ENCODE measurements at places on chromosomes 5 and 9.

DNA sequence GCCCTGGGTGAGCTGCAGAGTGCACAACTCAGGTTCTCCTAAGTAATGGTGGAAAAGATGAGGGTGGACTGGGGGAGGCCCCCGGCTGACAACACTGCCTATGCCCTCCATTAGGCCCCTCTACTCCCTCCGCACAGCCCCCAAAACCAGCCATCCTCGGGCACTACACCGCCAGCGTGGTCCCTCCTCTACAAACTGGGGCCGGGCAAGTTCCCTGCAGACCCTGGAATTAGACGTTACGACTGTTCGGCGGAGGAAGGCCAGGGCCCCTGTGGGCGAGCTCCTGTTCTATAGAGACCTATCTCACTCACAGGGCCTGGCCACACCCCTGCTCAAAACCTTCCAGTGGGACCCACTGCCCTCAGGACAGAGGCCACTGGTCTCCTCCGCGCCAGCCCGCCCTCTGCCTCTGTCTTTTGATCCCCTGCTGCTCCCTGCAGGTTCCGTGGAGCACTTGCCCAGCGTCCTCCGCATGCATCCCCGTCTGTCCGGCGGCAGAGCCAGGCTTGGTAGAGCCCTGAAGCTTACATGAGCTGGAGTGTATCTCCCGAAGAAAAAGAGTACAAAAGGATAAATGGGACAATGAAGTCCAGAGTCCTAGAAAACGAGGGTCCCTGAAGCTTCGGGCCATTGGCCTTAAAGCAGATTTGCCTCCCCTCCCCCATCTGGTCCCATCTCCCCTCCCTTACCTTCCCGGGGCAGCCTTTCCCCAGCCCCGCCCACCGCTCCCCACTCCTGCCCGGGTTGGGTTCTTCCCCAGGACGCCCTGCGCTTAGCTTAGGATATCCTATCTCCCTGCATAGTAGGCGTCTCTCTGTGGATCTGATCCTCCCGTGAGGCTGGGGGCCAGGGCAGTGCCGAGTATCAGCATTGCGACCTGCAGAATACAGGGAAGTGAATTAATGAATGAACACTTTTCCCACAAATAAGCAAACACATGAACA is 71.3 kb downstream of the HRH2 start:
- no peak for DNase-seq

DNA sequence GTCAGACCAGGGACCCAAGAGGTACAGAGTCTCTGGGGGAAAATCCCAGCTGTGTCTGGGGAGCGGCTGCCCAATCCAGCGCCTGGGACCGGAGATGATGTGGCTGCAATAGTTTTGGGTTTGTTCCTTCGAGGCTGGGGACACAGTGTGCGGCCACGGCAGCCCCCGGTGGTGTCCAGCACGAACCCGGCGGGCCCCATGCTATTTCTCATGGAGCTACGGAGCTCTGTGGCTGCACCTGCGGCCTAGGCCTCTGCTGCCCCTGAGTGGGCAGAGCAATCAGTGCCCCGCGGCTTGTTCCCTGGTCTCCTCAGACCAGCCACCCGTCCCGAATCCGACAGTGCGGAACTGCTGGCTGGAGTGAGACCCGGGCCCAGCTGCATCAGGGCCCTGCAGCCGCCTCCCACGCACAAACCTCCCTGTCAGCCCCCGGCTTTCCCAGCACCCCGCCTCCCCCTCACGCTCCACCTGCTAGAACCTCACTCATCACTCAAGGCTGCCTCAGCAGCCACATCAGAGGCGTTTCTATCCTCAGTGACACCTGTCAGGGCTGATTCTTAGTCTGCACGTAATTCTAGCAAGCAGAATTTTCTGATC is 29.0 kb downstream of the SARDH start:
- no peak for DNase-seq

DNA sequence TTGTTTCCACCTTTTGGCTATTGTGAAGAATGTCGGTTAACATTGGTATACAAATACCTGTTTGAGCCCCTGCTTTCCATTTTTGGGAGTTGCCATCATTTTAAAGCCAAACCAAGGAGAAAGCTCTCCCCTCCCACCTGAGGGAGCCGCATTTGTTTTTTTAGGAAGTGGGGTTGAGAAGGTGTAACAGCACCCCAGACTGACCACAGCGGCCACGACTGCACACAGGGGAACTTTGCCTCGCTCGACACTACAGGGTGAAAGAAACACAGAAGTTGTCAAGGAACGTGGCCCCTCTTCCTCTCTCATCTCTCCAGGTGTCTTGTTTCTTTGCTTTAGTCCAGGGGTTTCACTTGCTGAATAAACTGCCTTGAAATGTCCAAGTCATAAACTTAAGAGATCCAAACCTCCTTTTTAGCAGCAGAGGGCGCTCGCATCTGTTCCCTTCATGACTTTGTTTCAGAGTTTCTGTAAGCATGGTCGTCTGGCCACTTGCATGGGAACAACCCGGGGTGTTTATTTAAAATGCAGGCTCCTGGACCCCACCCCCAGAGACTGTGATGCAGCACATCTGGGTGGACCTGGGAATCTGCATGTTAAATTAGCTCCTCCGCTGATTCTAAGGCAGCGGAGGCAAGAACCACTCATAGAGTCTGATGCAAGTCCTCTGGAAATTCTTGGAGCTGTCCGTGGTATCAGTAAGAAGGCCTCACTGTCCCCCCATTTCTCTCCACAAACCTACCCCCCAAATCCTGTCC is 2.1 kb upstream of the TTLL11 start:
- DNase-seq: peak; percentile 49

DNA sequence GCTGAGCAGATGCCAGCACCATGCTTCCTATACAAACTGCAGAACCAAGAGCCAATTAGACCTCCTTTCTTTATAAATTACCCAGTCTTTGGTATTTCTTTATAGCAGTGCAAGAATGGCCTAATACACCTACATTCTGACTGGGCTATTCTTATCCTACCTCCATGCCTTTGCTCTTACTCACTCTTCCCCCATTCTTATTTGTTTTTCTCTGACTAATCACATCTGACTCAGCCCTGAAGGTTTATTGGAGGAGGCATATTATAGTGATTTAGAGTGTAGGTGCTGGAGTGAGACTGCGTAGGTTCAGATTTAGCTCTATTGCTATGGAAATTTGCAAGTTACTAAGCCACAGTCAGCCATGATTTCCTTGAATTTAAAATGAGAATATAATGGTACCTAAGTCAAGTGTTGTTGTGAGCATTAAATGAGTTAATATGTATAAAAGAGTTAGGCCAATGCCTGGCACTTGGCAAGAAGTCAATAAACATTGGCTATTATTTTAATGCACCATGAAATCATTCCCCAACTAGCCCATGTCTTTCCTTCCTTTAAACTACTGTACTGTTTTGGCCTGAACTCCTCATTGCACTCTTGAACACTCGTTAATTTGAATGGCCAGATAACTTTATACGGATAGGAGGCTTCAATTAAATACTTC is 531.2 kb upstream of the ZNF608 start:
- no peak for DNase-seq

DNA sequence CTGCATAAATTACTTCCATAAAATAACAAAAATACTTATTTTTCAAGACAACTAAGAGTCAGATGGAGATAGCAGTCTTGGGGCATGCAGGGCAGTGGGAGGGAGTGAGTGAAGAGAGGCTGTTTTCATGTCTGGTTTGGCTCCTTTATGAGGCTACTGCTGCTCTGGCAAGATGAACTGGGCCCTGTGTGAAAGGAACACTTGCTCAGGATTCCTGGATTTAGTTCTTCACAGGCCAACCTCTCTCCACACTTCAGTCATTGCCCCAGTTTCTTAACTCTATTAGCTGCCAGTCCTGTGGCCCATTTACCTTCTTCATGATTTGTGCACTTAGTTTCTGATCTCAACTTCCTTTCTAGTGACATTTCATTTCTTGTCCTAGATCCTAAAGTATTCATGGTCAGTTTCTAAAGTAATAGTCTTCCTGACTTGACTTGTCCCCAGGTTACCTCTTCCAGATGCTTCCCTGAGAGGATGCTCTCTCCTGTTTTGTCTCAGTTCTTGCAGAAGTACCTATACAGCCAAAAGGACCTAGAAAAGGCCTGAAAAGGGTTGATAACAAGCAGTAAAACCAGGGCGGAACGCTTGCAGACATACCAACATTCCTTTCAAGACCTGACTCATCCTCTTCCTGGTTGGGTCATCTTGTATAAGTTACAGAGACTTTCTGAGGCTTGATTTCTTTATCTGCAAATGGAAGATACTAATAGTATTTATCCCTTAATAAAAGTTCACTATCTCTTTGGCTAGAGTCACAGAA is 77.0 kb upstream of the ZFAND5 start:
- DNase-seq: no peak

GRCh38 chr9:21996438-21996837 is 1.8 kb downstream of the CDKN2B-AS1 start:
- DNase-seq: no peak

DNA sequence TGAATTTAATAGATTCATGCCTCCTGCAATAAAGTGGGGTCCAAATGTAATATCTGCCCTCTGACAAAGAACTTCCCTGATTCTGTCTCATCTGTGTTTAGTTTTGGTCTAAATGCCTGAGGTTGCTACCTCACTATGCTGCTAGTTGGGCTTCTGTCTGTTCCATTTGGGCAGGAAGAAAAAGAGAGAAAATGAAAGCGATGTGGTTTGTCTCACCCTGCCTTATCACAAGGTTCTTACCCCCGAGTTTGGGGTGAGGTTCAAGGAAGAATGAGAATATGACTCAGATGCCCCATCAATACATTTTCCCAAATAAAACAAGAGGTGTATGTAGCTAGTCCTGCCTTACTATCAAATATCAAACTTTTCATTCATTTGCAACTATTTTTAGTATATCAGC is 132.1 kb upstream of the MTAP start:
- no peak for DNase-seq

DNA sequence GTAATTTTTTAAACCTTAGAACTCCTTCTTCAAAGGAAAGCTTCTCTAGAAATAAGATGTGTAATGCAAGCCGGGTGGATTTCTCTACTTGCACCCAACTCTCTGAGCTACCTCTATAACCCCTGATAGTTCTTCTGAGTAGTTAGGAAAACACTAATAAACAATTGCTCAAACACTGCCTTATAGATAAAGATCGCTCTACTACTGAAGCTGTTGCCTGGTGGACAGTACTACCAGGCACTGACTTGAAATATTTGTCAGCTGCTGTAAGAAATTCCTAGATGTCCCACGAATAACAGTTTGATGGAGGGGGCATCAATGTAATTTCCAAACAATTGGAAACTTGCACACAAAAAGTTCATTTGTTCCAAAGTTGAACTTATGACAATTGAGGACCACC is 42.0 kb downstream of the NR3C1 start:
- DNase-seq: no peak

GRCh38 chr5:12357626-12358025 is 453.4 kb upstream of the CTNND2 start:
- no peak for DNase-seq

All from stimulated activated naive CD8-positive, alpha-beta T cell treated with anti-CD3 and anti-CD28 coated beads, Interleukin-15, Interleukin-2, amounts not matched to agents 100 U/mL and 50 U/mL, for 24 hours (primary cell).